ENCODE measurements at places on chromosomes 2 and 18.

DNA sequence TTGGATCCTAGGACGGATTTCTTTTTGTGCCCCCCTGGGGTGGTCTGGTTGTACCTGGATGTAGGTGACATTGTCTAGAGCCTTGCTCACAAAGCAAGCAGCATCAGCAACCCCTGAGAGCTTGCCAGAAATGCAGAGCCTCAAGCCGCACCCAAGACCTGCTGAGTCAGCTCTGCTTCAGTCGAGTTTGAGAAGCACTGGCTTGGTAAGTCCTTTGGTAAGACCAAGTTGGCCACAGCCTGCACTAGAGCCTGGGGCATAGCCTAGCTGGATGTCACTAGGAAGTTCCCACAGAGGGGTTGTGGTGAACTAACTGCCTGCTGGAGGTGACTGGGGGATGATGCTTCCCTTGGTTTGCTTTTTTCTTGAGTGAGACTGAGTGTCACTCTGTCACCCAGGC, 6.2 kb downstream of the ABCG5 start:
- DNase-seq: no peak

GRCh38 chr2:148044322-148044721, 23.4 kb downstream of the MBD5 start:
- no peak for DNase-seq

DNA sequence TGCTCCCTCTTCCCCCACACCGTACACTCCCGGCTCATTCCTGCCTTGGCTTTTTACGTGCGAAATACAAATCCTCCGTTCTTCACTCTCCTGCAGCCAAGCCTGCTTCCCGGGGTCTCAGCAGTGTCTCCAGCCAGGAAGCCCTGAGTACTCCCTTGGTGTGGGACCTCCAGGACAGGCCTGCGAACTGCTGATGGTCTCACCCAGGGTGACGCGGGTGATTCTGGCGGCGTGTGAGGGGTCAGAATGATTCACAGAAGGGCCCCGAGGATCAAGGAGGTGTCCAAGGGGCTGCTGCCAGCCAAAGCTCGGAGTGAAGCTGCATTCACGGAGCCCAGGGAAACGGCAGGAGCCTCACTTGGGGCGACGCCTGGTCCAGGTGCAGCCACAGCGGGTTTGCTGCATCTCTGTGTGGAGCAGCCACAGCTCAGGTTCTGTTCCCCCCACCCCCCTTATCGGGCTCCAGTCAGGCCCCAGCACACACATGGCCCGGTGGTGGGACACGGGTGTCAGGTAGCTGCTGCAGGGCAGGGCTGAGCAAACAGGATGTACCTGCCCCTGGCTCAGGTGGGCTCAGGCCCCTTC, 337.7 kb upstream of the MYT1L start:
- no peak for DNase-seq

DNA sequence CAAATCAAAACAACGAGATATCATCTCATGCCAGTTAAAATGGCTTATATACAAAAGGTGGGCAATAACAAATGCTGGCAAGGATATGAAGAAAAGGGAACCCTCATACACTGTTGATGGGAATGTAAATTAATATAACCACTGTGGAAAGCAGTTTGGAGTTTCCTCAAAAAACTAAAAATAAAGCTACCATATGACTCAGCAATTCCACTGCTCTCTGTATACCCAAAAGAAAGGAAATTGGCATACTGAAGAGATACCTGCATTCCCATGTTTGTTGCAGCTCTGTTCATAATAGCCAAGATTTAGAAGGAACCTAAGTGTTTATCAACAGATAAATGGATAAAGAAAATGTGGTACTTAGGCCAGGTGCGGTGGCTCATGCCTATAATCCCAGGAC, 124.8 kb downstream of the MSTN start:
- no peak for DNase-seq

GRCh38 chr2:201660293-201660895, 17.1 kb upstream of the TMEM237 start:
- DNase-seq: no peak

Measured in heart right ventricle (tissue), 16 donors.